ENCODE measurements at places on chromosomes 1 and 21. TPM values are rescaled to one million over a fixed set of nuclear protein-coding genes. Genes with fewer than 3 reads are reported as not detected.

DNA sequence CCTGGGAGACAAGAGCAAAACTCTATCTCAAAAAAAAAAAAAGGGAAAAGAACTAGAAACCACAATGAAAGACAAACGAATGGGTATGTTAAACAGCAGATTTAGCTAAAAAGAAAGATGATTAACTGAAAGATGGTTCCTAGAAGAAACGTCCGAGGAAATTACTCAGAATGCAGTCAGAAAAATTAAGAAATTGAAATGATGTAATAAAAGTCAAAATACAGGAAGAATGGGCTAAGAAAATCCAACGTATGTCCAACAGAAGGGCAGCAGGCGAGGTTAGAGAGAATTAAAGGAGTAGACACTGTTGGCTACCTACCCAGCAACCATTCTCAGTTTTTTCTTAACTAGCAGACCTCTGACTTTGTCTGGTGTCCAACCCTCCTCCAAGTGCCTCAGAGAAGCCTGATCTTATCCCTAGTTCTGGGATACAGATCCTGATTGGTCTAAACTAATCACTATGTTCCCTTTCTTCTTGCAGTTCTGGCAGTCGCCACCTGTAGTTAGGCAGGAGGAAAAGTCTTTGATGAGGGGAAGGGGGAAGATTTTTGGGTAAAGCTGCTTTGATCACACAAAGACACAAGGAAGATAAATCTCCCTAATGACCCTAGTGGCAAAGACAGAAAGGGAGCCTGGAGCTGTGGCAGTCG lies 25.7 kb downstream of the GPR161 start:
- DNase-seq: no peak

The KRTAP10-6 gene
- total RNA-seq: not detected

DNA sequence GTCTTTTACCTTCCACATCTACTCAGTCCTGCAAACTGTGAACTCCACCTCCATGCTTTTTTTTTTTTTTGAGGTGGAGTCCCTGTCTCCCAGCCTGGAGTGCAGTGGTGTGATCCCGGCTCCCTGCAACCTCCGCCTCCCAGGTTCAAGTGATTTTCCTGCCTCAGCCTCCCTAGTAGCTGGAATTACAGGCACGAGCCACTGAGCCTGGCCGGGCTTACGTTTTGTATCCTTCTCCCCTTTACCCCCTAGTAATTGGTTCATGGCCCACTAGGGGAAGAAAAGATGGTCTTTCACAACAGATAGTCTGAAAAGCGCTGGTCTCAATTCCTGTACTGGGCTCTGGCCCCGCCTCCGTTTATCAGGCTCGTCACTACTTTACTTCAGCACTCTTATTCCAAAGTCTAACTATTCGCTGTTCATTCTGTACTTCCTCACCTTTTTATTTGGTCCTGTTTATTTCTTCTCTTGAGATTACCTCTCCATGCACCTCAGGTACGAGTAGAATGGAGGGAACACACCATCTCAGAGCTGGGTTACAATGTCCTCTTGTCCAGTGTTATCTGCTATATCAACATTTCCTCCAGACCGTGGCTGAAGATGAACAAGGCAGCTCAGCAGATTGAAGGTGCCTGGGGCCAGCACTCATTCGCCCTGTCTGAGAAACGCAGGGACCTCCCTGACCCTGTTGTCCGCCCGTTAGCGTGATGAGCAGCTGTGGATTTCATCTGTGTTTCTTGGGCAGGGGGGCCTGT lies 16.2 kb downstream of the CNST start:
- DNase-seq: no peak

DNA sequence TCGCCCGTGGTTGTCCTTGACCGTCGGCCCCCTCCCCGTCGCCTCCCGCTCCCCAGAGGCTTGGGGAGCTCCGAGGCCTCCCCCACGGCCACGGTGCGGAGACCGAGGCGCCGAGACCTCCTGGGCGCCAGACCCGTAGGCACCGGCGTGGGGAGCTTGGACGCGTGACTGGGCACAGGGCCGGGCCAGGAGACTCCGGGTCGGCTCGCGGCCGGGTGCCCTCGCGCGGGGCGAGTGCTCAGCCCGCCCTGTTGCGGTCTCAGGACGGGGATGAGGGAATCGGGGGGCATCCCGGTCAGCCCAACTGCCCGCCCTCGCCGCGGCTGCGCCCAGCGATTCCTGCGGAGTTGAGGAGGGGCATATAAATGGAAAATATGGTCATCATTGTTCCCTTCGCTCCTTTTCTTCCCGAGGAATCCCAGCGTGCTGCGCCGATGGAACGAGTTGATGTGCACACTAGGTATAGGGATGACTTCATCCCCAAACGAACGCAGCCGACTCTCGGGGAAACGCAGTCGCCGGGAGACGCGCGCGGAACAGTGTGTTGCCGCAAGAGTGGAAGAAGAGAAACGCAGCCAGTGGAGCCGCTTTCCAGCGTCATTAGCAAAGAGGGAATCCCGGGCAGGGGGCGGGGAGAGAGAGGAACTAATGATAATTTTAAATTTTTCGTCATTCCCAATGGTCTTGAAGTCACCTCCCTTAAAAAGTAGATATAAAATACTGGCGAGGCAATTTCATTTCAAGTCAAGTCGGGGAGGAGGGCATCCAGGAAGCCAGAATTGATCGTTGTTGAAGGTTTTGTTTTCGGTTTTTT lies 747 bp upstream of the ENAH start:
- peak; percentile 33 for DNase-seq

The SPRR2B gene
- not detected for total RNA-seq

DNA sequence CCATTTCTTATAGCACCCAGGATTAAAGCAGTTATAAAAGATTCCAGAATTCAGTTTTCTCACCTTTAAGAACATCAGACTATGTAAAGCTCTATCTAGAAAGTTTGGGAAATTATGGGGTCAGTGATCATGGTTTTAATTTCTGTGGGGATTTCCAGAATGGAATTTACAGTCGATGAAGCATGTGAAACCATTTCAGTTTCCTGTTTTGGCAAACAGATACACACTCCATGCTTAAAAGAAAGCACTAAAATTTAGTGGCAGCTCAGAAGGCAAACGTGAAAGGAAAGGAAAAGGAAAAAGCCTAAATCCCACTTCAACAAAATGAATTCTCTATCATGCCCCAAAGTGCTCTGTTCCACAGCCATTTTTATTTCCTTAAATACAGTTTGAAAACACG lies 60.4 kb downstream of the FYB2 start:
- peak; percentile 50 for DNase-seq

GRCh38 chr1:230883967-230884366 lies 15.6 kb upstream of the C1orf198 start:
- DNase-seq: no peak

Data from renal cortical epithelial cell (primary cell).